ENCODE measurements at places on chromosomes 11 and 22.

GRCh38 chr11:76837696-76838677 is 22.7 kb upstream of the ACER3 start:
- no peak for DNase-seq

GRCh38 chr11:61650781-61651571 is 29.2 kb upstream of the DAGLA start:
- no peak for DNase-seq

- no peak for DNase-seq
These were observed 72.9 kb downstream of the TNRC6B start for GRCh38 chr22:40250608-40251007.

DNA sequence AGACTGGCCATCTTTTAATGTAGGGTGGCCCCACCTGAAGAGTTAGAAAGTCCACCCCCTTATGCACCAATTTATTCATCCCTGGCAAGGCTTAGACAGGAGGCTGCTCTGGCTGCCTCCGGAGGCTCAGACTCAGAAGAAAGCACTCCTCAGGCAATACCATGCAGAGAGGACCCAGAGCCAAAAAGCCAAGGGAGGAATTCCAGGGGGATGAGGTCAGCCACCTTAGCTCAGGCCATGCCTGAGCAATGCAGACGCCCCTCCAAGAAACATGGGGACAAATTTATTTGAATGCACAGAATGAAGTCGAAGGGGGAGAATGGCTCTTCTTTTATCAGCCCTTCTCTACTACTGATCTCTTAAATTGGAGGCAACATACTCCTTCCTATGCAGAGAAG is 39.7 kb upstream of the GLYAT start:
- DNase-seq = no peak

DNA sequence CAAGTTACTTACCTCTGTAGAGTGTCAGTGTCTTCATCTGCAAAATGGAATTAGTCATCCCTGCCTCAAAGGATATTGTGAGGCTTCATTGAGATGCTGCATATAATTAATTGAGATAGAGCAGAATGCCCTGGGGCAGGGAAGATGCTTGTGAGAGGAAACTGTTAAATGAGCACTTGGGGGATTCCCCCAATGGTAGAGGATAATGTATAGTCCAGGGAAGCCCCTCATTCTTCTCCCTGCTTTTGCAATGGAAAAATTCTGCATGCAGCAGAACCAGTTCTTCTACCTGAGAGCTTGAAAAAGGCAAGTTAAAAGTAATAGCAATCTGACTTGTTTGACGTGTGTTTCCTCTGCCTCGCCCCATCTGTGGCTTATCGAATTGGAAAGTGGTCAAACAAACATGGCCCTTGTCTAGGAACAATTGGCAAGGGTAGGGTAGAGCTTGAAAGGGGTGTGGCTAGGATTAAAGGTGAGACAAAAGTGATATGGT is 90.9 kb downstream of the NAV2 start:
- no peak for DNase-seq

- DNase-seq = no peak
These were observed 77.4 kb downstream of the SOX6 start for GRCh38 chr11:16278979-16279378.

GRCh38 chr11:65422633-65423515 is at the start of gene NEAT1:
Gene NEAT1, plus strand, starts transcription at chr11:65422798.
- peak; percentile 89 for DNase-seq

DNA sequence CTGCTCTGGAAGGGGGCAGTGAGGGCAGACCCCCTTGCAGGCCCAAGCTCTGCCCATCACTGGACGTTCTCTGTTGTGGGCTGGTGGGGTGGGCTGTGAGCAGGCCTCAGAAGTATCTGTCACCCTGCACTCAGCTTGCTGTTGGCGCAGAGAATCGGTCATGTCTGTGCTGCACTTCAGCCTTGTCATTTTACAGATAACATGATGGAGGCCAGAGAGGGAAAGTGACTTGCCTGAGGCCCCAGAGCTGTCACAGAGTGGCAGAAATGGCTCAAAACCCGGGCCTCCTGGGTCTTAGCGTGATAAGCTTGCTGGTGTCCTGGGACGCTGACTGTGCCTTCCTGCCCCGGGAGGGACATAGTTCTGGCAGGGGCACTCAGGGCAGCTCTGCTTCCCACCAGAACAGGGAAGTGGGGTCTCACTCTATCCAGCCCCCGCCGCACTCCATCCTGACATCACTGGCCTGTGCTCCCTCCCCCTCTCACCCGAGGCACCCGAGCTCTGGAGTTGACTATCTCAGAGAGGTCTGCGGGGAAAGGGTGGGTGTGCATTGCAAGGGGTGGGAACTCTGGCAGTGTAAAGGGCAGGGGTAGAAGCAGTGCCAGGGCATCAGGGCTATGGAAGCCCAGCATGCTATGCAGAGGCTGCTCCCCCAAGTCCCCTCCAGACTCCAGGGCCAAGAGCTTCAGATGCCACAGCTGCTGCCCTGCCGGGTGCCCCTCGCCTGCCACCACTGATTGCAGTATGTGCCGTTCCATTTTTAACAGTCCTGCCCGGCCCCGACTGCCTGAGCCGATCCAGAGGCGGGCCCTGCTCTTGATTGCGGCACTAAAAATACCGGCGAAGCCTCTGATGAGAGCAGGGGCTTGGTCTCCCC is 50.4 kb upstream of the NECTIN1 start:
- DNase-seq = no peak

DNA sequence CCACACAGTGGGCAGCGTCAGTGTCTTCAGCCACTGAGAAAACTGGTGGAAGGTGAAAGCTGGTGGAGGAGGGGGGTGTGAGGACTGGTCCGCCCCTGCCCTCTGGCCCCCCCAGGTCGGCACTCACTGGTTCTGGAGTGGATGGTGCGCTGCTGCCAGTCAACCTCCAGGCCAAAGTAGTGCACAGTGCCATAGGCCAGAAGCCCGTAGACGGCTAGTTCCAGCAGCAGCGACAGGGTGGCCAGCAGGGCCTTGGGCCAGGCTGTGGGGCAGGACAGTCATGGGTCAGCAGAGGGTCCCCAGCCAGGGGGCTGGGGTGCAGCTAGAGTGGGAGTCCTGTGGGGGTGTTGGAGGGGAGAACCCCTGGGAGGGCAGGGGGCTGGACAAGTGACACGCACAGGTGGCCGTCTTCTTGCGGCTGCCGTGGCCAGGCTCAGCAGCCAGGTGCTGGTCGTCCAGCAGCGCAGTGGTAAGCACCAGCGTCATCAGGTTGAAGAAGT is 2.2 kb downstream of the LMF2 start:
- DNase-seq = no peak

- DNase-seq = no peak
These were observed 126.4 kb upstream of the HSD17B12 start for GRCh38 chr11:43554148-43554473.

- no peak for DNase-seq
These were observed 32.3 kb downstream of the BID start for GRCh38 chr22:17741866-17742526.

DNA sequence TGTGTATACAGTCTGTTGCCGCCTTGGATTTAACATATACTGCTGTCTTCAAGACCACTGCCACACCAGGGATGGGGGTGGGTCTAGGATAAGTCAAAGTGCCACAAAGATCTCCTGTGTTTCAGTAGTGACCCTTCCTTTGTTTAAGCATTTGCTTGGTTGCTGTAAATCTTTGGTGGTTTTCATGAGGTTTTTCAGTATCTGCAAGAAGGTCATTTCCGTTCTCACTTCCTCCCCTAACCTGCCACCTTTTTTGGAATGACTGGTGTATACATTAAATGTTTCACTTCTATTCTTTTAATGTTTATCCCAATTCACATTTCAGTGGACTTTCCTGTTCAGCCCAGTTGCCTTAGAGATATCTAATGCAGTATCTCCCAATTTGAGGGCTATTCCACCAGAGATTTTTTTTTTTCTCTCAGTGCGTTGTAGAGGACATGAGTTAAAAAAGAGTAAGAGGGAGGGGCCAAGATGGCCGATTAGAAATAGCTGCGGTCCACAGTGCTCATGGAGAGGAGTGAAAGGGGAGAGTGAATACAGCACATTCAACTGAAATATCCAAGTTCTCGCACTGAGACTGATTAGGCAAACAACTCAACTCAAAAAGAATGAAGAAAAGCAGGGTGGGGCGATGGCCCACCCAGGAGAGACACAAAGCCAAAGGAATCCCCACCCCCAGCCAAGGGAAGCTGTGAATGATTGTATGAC is 43.2 kb downstream of the USP47 start:
- no peak for DNase-seq

DNA sequence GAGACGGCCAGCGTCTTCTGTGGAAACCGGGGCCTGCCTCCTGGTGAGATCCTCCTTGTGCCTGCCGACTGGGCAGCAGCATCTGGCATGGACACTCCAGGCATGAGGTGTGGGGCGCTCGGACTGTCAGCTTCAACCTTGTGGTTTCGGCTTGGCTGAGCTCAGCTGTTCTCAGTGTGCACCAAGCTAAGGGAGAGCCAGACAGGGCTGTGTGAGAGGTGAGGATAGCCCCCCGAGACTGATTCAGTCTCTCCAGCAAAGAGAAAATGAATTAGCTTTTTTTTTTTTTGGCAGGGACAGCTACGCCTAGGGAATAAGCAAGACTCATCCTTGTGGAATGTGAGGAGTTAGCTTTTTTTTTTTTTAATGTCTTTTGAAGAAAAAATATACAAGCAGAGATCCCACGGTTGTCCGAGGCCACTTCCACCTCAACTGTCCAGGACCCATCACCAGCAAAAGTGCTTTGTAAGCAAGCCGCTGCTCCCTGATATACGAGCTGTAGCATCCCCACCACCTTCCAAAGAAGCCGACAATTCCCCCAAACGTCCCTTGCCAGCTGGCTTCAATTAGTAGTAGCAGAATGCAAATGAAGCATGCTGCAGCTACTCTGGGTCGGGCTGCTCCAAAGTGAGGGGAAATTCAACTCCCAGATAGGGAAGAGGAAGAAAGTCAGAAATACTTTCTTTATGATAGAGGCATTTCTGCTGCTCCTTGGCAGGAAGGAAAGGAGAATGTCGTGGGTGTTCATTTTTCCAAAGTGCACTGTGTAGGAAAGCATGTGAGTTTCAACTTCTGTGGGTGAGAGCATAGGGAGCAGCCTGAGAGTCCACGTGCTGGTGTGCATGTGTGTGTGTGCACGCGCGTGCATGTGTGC is 9.7 kb upstream of the THY1 start:
- DNase-seq = no peak

GRCh38 chr11:18080451-18080850 is 25.4 kb downstream of the SAAL1 start:
- DNase-seq = no peak

DNA sequence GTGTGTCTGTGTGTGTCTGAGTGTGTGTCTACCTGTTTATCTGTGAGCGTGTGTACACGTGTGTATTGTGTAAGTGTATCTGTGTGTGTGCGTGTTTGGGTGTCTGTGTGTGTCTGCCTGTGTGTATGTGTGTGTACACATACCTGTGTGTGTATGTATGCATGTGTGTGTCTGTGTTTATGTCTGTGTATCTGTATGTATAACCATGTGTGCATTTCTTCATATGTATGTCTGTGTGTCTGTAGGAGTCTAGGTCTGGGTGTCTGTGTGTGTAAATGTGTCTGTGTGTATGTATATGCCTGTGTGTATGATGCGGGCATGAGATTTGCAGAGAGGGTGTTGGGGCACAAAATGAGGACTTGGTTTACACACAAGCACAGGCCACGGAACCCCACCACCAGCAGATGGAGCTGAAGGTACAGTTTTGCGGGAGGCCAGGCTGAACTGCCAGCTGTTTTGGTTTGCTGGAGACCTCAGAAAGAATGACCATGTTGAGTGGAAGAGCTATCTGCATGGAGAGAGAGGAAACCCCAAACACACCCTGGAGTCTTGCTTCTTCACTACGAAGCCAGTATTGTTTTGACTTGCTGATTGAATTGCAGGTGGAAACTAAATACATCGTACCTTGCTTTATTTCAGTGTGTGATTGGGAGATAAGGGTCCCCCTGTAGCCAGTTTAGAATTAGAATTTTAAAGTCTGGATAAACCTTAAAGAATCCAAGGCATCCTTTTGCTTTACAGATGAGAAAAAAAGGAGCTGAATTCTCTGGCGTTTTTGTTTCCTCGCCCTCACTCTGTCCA is 497.2 kb downstream of the NTM start:
- no peak for DNase-seq

GRCh38 chr11:124753205-124753604 is 1.1 kb upstream of the VSIG2 start:
- no peak for DNase-seq

DNA sequence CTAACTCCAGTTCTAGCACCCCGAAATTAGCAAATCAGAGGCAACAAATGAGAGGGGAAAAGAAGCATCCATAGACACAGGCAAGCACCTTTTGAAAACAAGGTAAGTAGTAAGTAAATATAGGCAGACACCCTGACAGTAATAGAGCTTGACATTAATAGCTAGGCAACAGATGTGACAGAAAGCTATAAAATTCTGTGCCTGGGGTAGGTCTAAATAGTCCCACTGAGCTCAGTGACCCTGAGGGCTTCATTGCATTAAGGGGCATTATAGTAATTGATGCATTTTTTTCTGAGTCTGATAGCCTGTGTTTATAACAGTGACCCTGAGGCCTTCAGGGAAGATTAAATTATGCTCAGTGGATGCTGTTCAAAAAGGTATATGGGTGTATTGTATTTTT is 197.1 kb downstream of the HIPK3 start:
- no peak for DNase-seq

GRCh38 chr22:35818897-35819296 is 101.2 kb downstream of the APOL5 start:
- DNase-seq = no peak

DNA sequence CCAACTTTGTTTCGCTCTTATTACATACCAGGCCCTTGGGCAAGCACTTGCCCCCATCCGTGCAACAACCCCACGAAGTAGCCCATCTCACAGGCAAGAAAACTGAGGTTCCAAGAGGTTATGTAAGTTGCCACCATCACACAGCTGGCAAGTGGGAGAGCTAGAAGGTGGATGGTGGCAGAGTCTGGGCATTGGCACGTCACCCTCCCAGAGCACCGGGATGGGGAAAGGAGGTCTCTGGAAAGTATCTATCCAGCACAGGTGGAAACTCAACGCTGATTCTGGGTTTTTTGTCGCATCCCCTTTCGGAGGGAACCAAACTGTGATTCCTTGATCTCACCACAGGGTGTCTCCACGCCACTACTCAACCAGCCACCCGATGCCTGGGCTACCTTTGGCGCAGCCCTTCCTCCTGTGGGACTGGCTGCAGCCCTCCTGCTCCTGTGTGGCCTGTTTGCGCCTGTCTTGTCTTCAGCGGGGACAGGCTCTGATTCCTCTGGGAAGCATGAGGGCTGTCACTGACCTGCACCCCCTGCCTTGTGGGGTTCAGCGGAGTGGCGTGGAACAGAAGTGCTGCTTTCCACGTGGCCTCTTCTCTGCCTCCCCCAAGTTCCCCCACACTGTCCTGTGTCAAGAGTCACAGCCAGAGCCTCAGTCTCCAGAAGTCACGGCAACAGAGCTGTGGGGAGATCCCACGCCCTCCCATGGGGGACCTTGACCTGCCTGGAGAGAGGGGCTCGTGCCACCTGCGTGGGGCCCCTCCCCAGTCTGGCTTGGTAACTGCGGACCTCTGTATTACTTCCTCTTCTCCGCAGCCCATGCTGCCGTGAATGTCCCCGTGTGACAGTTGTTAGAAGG is 34.4 kb upstream of the TRIM29 start:
- DNase-seq = peak; percentile 39

Data from activated CD4-positive, alpha-beta T cell treated with anti-CD3 and anti-CD28 coated beads, Interleukin-2, amount 50 U/mL, for 1 hour (primary cell).